Activated CD4-positive, alpha-beta T cell treated with anti-CD3 and anti-CD28 coated beads, Interleukin-2, amount 10 ng/mL, durations not matched to agents 24 days and 14 days (primary cell): ENCODE measurements at places on chromosomes 2 and 18. TPM values are rescaled to one million over a fixed set of nuclear protein-coding genes. Genes with fewer than 3 reads are reported as not detected.
A peak's percentile ranks its signal among the peaks of the same experiment; 100 is the strongest.

The PDE1A gene
- not detected in 2 replicates for total RNA-seq

The TEKT4 gene
- total RNA-seq: 0.43 and 0.49 TPM in 2 replicates

- peak overlapping the region; percentile 62 for H3K4me3 ChIP-seq
- peaks cover 20% of the 10 kb centered on the region for H3K36me3 ChIP-seq
- peak overlapping the region; percentile 82 for H3K27ac ChIP-seq
- DNase-seq: no peak
- H3K27me3 ChIP-seq: no peaks in the 10 kb centered on the region
These were observed 30.5 kb downstream of the FOSL2 start for GRCh38 chr2:28422908-28423741.

- no peak overlapping the region for H3K27ac ChIP-seq
- no peak overlapping the region for H3K4me3 ChIP-seq
- no peak for DNase-seq
- no peaks in the 10 kb centered on the region for H3K4me1 ChIP-seq
These were observed 27.3 kb upstream of the KCNG2 start for GRCh38 chr18:79770501-79770815.

GRCh38 chr2:239832490-239833268 lies 192.5 kb downstream of the NDUFA10 start:
- no peak overlapping the region for H3K27ac ChIP-seq
- H3K27me3 ChIP-seq: no peaks in the 10 kb centered on the region
- no peak for DNase-seq
- no peaks in the 10 kb centered on the region for H3K4me1 ChIP-seq

- H3K27me3 ChIP-seq: no peaks in the 10 kb centered on the region
- DNase-seq: no peak
- H3K4me1 ChIP-seq: peaks cover 9% of the 10 kb centered on the region
- H3K4me3 ChIP-seq: no peak overlapping the region
- H3K27ac ChIP-seq: no peak overlapping the region
These were observed 69.7 kb upstream of the FOSL2 start for GRCh38 chr2:28322981-28323396.

DNA sequence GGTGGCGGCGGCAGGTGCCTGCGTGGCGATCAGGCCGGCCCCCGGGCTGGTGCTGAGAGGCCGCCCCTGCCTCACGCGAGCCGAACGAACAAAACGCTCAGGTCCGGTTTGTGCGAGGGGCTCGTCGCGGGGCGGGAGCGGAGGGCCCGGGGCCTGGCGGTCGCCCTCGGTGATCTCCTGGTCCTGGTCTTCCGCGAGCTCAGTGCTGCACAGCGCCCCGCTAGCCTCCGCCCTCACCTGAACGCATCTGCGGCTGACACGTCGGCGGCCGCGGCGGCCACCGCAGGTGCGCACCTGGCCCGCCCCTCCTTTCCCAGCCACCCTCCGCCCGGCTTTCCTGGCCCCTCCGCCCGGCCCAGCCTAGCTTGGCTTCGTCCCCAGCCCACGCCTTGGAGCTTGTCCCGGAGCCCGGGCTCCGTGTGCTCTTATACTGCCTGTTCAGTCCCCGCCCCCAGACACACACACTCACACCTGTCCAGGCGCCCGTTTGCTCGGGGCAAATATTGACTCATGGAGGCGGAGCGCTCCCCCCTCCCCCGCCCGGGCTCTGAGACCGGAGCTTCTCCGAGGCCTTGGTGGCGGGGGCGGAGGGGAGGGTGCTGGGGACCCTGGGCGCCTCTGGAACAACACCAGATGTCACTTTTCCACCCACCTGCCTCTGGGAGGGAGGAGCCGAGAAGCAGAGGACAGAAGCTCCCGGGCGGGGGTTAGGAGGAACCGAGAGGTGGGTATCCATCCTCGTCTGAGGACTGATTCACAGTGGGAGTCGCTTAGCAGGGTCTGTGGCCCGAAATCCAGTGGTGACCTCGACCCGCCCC lies 8.6 kb upstream of the CRYBA2 start:
- H3K4me3 ChIP-seq: no peak overlapping the region
- peaks cover 2% of the 10 kb centered on the region for H3K4me1 ChIP-seq
- H3K27ac ChIP-seq: no peak overlapping the region
- H3K27me3 ChIP-seq: peaks cover 74% of the 10 kb centered on the region
- no peak for DNase-seq

DNA sequence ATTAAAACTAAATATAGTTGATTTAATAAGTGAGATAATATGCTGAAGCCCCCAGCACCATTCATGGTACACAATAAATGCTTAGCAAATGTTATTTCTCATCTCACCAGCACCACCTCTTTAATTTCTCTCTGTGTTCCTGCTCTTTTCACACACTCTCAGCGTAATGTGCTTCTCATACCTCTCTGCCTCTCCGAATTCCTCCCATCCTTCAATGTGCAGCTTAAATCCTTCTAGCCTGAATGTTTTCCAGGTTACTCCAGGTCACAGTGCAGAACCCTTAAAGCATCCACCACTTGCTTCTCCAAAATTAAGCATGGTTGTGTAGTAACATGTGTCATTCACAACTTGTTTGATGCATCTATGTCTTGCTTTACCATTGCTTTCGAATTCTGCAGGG lies 119.6 kb downstream of the MCFD2 start:
- peaks cover 25% of the 10 kb centered on the region for H3K27me3 ChIP-seq
- H3K36me3 ChIP-seq: no peaks in the 10 kb centered on the region
- H3K27ac ChIP-seq: no peak overlapping the region
- no peak for DNase-seq
- no peak overlapping the region for H3K4me3 ChIP-seq

DNA sequence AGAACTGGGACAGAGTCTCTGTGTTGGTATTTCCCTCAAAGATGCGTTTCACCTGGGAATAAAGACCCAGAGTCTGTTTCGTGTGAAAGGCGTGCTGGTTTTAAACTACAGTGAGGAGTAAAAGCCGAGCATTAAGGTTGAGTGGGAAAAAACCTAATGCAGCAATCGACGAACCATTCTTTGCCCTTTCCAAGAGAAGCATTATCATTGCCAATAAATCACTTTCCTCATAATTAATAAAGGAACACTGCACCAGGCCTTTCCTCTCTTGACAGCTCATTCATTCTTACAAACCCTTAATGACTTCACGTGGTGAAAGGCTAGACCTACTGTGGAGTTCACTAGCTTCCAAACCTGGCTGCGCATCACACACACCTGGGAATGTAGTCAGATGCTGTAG lies 896 bp upstream of the SLC8A1 start:
- peak overlapping the region; percentile 82 for H3K4me3 ChIP-seq
- H3K27ac ChIP-seq: no peak overlapping the region
- H3K27me3 ChIP-seq: peaks cover 51% of the 10 kb centered on the region

DNA sequence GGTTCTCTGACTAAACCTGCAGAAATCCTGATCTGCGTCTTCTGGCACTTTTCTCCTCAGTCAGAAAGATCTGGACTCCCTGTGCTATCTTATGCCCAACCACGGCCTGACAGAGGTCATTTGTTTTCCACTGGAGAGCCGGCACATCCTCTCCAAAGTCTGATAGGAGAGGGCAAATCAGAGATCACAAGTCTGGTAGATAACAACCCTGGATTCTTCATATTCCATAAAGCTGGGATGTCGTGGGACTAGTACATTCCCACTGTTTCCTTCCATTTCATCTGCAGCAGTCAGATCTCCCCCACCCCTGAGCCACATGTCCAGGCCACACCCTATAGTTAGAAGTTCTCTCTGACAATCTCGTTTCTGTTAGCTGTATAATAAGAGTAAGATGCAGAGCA lies 157.0 kb downstream of the MGAT5 start:
- H3K4me1 ChIP-seq: peaks cover 19% of the 10 kb centered on the region
- H3K27me3 ChIP-seq: no peaks in the 10 kb centered on the region
- no peak overlapping the region for H3K27ac ChIP-seq
- DNase-seq: no peak
- no peak overlapping the region for H3K4me3 ChIP-seq
- H3K36me3 ChIP-seq: peaks cover 1% of the 10 kb centered on the region

GRCh38 chr2:10126632-10127026 lies 4.1 kb downstream of the RRM2 start:
- peak overlapping the region; percentile 39 for H3K27ac ChIP-seq
- no peaks in the 10 kb centered on the region for H3K27me3 ChIP-seq
- H3K36me3 ChIP-seq: peaks cover 73% of the 10 kb centered on the region
- no peak for DNase-seq
- peaks cover 55% of the 10 kb centered on the region for H3K4me1 ChIP-seq
